Frontal cortex (tissue), 4 donors: ENCODE measurements at places on chromosomes 1 and 21.

DNA sequence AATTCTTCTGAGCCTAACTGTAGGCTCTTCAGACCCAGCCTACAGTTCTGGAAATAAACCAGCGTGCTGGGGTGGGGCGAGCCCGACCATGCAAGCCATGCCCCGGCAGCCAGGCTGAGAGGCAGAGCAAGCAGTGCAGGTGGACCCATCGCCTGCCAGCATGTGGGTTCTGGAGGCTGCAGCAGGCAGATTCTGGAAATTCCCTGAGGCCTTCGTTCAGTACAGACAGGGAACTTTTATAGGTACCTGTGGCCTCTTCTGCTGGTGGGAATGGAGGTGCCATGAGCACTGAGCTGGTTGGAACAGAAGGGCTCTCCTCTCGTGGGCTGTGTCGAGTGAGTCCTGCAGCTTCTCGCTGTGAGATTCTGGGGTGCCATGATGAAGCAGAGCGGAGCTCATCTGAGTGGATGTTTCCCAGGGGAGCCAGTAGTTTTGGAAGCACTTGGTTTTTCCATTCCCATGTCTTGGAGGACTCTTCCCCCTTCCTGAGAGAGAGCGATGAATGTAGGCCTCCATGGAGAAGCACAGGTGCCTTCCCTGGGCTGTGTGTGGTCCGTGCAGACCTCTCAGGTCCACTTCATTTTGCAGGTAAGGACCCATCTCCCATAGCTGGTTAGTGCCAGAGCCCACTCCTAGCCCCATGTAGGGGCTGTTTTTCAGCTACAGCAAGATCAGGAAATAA lies 94.1 kb downstream of the PCBP3 start:
- DNase-seq, result no peak

DNA sequence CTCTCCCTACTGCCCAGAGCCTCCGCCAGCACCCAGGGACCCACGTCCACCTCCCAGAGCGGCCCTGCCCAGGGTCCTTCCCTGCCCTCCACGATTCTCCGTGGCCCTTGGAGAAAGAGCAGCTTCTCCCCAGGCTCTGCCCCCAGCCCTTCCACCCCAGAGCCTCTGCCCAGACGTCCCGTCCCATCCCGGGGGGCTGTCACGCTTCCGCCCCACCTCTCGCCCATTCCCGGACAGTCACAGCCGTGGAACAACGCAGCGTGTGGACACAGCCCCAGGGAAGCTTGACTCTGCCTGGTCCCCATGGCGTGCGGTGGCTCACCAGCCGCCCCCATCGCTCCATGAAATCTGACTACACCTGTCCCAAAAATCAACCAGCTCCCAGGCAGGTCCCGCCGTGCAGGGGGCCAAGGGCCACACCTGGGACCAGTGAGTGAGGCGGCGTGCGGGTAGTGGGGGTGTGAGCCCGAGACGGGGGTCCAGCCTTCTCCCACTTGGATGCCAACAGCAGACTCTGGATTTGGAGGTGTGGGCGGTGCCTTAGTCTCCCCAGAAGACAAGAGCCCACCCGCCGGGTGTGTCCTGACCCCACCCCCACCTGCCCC lies 12.5 kb upstream of the TTLL10 start:
- DNase-seq, result no peak

- DNase-seq, result no peak
These were observed 673.0 kb downstream of the USP25 start for GRCh38 chr21:16402752-16403151.

- no peak for DNase-seq
These were observed 6.4 kb upstream of the KRTAP10-3 start for GRCh38 chr21:44564886-44565598.

DNA sequence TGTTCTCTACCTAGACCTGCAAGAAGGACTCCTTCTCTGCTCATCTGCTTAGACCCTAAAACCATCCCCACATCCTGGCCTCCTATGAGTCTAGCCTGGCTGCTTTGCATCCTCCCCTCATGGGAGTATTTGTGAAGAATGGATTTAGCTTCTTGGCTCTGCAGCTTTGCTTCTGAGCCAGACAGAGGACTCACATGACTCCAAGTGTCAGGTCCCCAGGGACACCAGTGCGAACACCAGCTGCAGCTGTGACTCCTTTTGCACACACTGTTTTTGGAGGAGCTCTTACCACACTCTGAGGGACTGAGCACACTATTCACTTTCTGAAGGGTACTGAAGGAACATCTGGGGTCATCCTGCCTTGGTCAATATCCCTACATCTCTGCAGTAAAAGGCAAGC lies 131.8 kb upstream of the SGIP1 start:
- DNase-seq, result no peak

DNA sequence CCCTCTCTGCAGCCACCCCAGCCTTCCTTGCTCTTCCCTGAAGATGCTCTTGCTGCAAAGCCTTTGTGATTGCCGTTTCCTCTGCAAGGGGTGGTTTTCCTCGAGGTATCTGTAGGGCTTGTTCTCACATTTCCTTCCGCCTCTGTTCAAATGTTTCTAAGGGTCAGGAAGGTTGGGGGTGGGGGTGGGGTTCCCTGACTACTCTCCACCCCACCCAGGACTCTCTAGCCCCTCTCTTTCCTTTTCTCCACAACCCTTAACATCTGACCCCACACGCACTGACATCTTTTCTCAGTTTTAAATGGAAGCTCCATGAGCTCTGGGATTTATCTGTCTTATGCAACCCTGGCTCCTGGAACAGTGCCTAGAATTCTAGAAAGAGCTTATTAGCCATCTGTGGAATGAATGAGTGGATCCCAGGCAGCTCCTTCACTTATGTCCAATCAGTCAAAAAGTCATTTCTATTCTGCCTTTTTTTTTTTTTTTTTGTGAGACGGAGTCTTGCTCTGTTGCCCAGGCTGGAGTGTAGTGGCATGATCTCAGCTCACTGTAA lies 27.3 kb upstream of the ZNF362 start:
- DNase-seq, result no peak

- DNase-seq, result no peak
These were observed 90.8 kb upstream of the CCDC190 start for GRCh38 chr1:162951553-162952315.

GRCh38 chr21:38760017-38760761 lies 45.5 kb upstream of the ETS2 start:
- no peak for DNase-seq

- DNase-seq, result no peak
These were observed 14.6 kb upstream of the PGD start for GRCh38 chr1:10384219-10384618.

- peak; percentile 66 for DNase-seq
These were observed at the start of gene SLC6A17 for GRCh38 chr1:110150330-110151174. Gene SLC6A17 (plus strand): TSS chr1:110150494. CDS start chr1:110166930, 16,436 bp downstream.

GRCh38 chr1:234891427-234891826 lies 237.2 kb downstream of the TOMM20 start:
- DNase-seq, result no peak

GRCh38 chr1:56223968-56224367 lies 355.4 kb downstream of the PLPP3 start:
- no peak for DNase-seq

- DNase-seq, result no peak
These were observed 151.9 kb downstream of the NTPCR start for GRCh38 chr1:233102341-233102740.

DNA sequence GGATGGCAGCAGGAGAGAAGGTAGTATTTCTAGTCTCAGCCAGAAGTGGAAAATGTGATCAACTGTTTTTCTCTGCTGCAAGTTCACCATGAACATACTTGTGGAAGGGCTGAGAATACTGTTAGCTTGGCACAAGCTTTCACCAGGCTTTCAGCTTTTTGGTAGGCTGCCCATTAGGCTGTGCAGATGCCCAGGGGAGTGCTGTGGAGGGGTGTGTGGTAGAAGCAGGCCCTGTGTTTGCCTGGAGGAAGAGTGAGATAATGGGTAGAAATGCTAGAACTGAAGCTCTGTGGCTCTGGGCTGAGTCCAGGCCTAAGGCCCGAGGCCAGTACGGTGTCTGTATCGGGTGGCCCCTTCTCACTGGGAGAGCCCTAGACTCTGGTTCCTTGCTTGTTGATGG lies 9.8 kb downstream of the DNAJC6 start:
- no peak for DNase-seq

DNA sequence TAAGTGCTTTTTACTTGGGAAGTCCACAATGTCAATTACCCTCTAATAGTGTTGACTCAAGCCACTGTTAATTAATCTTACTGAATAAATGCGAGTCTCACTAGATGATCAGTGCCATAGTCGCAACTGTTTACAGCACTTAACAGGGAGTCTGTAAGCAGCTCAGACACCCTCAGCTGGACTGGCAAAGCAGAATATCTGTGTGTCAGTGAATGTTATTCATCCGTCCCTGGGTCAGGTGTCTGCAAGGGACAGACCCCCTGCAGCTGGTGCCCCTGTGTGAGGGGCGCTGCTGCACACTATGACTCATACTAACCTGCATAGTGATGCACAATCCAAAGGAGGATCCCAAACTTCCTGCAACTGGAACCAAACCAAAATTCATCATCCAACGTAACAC lies 306.5 kb downstream of the HHIPL2 start:
- no peak for DNase-seq

DNA sequence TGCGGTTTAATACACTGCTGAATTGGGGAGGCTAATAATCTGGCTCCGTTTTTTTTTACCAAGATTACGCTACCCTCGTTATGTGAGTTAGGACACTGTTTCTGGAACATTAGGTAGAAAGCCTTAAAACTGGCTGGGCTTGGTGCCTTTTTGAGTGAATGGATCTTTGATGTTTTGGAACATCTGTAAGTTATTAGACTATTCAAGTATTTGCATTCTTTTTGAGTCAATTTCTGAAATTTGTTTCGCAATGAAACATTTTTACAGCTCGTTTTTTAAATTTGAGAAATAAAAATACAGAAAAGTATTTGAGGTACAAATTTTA lies 106.9 kb downstream of the LTN1 start:
- no peak for DNase-seq

- DNase-seq, result no peak
These were observed 6.1 kb upstream of the PTGER3 start for GRCh38 chr1:71053758-71054157.

- DNase-seq, result no peak
These were observed 5.9 kb upstream of the VPS45 start for GRCh38 chr1:150061632-150062101.

GRCh38 chr1:181659321-181659957 lies 176.1 kb downstream of the CACNA1E start:
- no peak for DNase-seq

GRCh38 chr1:44275991-44276405 lies 62.7 kb downstream of the DMAP1 start:
- no peak for DNase-seq

DNA sequence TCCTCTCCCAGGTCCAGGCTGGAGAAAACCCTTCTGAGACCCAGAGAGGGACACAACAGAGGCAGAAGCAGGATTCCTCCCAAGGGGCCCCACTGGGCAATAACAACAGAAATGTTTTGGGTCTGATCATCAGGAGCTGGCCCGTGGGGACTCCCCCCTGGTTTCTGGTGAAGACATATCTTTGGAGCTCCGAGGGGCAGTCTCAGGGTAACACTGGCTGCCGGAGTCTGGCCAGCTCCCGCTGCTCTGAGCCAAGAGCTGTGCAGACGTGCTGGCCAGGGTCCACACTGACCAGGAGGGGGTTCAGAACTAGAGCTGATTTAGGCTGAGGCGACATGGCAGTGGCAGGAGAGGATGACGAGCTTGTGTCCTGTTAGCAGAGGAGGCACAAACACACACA lies 13.1 kb downstream of the ECE1 start:
- no peak for DNase-seq

- no peak for DNase-seq
These were observed 2.4 kb downstream of the GRIK3 start for GRCh38 chr1:37031871-37032270.

GRCh38 chr1:33236498-33236897 lies 19.8 kb upstream of the ZNF362 start:
- DNase-seq, result no peak

DNA sequence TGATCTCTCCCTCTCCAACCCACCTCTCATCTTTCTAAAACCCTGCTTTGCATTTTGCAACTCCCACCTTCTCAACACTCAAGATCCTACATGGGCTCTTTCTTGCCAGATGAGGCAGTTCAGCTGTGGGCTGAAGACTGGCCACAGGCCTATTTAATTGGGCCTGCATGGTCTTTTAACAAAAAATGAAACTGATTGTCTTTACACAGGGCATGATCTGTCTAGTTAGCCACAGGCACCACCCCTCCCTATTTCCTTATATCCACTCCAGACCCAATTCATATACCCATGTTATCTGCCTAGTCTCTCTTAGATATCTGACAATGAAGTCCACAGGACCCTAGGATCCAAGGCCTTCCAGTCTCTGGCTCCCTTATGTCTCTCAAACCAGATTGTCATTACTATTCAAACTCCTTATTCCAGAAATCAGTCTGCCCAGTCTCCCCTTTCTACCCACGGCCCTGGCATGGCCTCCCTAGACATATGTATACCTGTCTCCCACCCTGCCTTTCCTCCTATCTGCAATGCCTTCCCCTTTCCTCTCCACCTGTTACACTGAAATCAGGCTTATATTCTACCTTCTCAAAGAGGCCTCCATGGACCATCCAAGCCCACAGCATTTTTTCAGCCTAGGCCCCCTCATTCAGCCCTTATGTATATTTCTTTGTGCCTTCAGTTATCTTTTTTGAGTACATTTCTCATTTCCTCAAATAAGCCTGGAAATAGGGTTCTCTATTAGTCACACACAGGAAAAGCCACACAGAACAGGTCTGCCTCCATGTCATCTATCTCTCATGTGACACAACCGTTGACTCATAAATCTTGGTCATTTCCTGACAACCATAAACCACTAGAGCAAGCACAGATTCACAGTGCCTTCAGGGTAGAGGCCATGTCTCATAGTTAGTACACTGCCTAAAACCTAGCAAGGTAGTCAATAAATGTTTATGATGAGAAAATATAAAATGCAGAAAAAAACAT lies 39.0 kb downstream of the LPAR3 start:
- DNase-seq, result no peak

GRCh38 chr1:244449936-244450508 lies 1.7 kb downstream of the ADSS2 start:
- DNase-seq, result no peak

DNA sequence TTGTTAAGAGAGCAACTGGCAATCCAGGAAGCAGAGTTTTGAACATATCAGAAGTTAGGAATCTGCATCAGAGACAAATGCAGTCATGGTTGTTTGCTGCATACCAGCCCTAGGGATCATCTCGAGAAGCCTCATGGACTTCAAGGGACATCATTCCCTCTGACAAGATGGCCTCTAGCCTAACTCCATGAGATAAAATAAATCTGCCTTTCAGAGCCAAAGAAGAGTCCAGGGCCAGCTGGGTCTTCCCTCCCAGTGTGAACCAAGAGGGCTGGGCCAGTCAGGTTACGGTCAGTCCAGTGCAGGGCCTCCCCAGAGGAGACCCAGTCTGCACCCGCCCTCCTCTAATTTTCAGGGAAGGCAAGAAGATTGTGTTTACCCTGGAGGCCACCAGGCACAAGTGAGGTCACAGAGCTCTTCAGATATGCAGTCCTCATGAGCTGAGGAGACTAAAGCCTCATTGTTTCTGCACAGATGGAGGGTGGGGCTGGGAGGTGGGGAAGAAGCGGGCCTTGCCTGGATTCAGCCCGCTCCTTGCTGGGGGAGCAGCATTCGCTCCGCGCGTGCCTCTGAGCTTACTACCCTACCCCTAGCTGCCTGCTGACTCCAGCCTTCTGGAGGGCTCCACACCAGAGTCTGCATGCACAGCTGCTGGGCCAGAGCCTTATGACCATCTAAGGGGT lies 52.8 kb downstream of the CAPN2 start:
- DNase-seq, result no peak
